ENCODE measurements at places on chromosomes 6 and 20.

DNA sequence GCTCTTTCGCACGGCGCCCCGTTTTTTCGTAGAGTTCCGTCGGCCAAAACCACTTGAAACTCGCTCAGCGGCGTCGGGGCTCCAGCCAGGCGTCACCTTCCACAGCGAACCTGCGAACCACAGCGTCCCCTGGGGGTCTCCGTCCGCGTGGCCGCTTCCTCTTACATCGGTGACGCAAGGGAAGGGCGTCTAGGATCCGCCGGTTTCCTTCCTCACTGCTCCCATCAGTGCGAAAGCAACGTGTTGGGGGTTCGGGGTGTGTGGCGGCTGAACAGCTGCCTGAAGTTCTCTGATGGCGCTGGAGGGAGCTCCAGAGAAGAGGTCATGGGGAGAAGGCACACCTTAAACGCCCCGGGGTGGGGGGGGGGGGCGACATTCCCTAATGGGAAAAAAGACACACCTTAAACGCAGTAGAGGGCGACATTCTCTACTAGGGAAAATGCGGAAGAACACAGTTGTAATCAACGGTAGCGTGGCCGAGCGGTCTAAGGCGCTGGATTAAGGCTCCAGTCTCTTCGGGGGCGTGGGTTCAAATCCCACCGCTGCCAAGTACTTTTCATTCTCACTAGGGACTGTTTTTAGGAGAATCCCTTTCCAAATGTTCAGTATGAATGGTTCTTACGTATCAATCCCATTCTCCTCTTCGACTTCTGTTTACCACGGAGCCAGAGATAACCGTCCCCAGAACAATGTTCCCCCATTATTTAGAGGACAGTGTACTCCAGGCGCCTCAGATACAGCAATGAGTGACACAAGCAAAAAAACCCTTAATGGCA lies 16.4 kb downstream of the ZNF311 start:
- H3K27ac ChIP-seq: peak overlapping the region; percentile 81
- DNase-seq: peak; percentile 97
- H3K4me1 ChIP-seq: 0 out of 2 replicates have a peak, but pooled peaks cover 3% of the 10 kb centered on the region
- H3K27me3 ChIP-seq: no peaks in the 10 kb centered on the region

- no peaks in the 10 kb centered on the region for H3K27me3 ChIP-seq
- peaks cover 26% of the 10 kb centered on the region for H3K4me1 ChIP-seq
- no peak overlapping the region for H3K27ac ChIP-seq
- no peaks in the 10 kb centered on the region for H3K36me3 ChIP-seq
- no peak for DNase-seq
These were observed 30.8 kb downstream of the PDE10A start for GRCh38 chr6:165632194-165632593.

- no peaks in the 10 kb centered on the region for H3K36me3 ChIP-seq
- no peak for DNase-seq
- H3K4me1 ChIP-seq: peaks cover 6% of the 10 kb centered on the region
- H3K4me3 ChIP-seq: no peak overlapping the region
These were observed 21.3 kb downstream of the SPATA2 start for GRCh38 chr20:49894073-49894470.

DNA sequence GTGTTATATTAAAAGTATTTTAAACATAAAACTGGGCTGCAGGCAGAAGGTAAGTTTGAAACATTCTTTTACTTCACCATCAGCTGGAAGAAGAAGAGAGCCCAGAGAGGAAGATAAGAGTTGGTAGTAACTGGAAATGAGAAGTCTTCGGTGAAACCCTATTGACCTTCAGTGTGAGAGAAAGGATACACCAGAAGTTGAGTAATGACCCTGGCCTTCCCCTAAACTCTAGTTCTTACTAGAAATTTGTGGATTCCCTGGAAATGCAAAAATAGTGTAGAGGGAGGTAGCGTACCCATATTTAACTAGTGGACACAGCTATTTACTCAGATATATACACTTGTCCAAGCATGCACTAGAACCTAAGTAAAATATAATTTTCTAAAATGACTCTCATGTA lies 8.0 kb upstream of the EPM2A start:
- no peaks in the 10 kb centered on the region for H3K36me3 ChIP-seq
- H3K27me3 ChIP-seq: no peaks in the 10 kb centered on the region
- H3K4me1 ChIP-seq: no peaks in the 10 kb centered on the region
- H3K4me3 ChIP-seq: no peak overlapping the region
- DNase-seq: no peak
- H3K27ac ChIP-seq: no peak overlapping the region

- H3K27me3 ChIP-seq: no peaks in the 10 kb centered on the region
- no peaks in the 10 kb centered on the region for H3K4me1 ChIP-seq
- no peak overlapping the region for H3K4me3 ChIP-seq
These were observed 46.3 kb downstream of the SOD2 start for GRCh38 chr6:159646733-159647132.

DNA sequence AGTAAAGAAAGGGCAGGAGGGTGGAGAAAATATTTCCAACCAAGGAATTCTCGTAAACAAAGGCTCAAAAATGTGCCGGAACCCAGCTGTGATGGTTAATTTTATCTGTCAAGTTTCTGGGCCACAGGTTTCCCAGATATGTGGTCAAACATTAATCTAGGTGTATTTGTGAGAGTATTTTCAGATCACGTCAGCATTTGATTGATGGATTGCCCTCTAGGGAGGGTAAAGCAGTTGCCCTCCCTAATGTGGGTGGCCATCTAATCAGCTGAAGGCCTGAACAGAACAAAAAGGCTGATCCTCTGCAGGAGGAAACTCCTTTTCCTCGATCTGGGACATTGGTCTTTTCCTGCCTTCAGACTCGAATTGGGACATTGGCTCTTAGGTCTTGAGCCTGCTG lies 298.7 kb upstream of the TCF21 start:
- no peaks in the 10 kb centered on the region for H3K27me3 ChIP-seq
- no peak overlapping the region for H3K27ac ChIP-seq
- H3K4me1 ChIP-seq: no peaks in the 10 kb centered on the region
- no peaks in the 10 kb centered on the region for H3K36me3 ChIP-seq
